ENCODE measurements at places on chromosomes 3 and 15.

DNA sequence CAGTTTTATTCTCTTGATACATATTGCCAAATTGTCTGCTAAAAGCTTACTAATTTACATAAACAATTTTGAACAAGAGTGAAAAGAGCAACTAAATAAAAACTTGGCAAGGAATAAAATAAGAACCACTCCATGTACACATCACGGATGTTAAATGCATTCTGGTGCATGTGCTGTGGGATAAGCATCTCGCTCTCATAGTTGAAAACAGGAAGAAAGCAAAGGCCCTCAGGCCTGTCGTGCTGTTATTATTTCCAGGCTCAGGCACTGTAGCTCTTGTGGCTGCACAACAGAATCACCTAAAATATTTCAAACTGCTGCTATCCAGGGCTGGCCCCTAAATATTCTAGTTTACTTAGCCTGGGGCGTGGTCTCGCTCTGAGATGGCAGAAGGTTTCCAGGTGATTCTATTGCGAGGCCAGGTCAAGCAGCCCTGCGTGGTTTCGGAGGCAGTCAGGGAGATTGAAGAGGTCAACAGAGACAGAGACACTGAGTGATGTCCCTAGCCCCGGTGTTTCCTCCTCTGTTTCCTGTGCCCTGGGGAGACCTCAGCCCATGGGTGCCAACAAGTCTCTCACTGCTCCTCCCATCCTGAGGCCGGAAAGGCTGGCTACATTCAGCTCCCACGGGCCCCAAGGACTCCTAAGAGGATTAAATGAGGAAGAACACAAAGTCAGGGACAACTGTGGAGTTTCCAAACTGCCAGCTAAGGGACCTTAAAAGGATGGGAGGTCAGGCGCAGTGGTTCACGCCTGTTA, 18.2 kb upstream of the PDIA5 start:
- DNase-seq = no peak

DNA sequence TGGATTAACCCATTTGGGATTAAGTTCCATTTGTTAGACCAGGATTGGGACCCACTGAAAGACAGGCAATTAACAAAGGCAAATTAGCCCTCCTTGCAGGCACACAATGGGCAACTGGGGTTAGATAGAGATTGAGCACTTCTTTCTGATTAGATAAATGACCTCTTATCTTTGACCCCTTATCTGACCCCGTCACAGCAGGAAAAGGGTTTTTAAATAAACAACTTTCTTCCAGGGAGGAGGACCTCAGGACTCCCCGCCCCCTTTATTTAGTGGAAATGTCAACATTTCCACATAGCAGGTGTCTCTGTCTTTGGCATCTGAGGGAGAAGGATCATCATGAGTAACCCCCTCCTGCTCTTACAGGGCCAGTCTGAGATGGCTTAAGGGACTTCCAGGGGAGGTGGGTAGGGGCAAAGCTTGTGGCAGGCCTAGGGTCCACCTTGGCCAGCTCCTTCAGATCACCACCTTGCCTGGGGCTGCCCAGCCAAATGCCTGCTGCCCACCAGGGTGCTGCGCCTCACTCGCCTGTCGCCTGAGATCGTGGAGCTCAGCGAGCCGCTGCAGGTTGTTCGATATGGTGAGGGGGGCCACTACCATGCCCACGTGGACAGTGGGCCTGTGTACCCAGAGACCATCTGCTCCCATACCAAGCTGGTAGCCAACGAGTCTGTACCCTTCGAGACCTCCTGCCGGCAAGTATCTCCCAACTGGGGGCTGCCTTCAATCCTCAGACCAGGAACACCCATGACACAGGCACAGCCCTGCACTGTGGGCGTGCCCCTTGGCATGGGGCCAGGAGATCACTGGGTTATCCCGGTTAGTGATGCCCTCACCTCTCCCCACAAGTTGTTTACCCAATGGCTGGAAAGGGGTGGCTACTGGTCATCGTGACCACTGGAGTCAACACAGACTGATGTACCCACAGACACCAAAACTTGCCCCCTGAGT, 2.6 kb upstream of the WDR6 start:
- DNase-seq = no peak

- no peak for DNase-seq
Measured at GRCh38 chr3:119679874-119680273, 2.7 kb upstream of the COX17 start.

GRCh38 chr3:3170998-3171397, 8.5 kb downstream of the CRBN start:
- no peak for DNase-seq
